ENCODE measurements at places on chromosomes 11 and 22. TPM values are rescaled to one million over a fixed set of nuclear protein-coding genes. Genes with fewer than 3 reads are reported as not detected.

OR51D1 gene
- total RNA-seq = not detected

FIBIN gene
- not detected for total RNA-seq

PDGFB gene
- 4.5 TPM for total RNA-seq

ACRV1 gene
- total RNA-seq = not detected

SLC7A4 gene
- not detected for total RNA-seq

ANGPTL5 gene
- not detected for total RNA-seq

OR52N1 gene
- total RNA-seq = not detected
